HT1080 (cell line): ENCODE measurements at places on chromosomes 11 and 22. TPM values are rescaled to one million over a fixed set of nuclear protein-coding genes. Genes with fewer than 3 reads are reported as not detected.

The BTBD18 gene
- total RNA-seq, result not detected in 2 replicates

The FOLR1 gene
- 0.17 TPM in 1 of 2 replicates, not detected in the other for total RNA-seq

The LRRC55 gene
- not detected in 2 replicates for total RNA-seq

The IFTAP gene
- total RNA-seq, result 15.9 and 16.5 TPM in 2 replicates

The C22orf31 gene
- not detected in 2 replicates for total RNA-seq

The EMID1 gene
- total RNA-seq, result 0.60 TPM in 1 of 2 replicates, not detected in the other

The PARVG gene
- total RNA-seq, result 0.24 and 0.50 TPM in 2 replicates

The PHF21B gene
- total RNA-seq, result 1.8 and 3.9 TPM in 2 replicates

The TMA7B gene
- not detected in 2 replicates for total RNA-seq

The VPS51 gene
- 139 and 163 TPM in 2 replicates for total RNA-seq

The PIM3 gene
- total RNA-seq, result 56.8 and 58.1 TPM in 2 replicates

The RGL4 gene
- total RNA-seq, result not detected in 2 replicates

The RBMXL2 gene
- not detected in 2 replicates for total RNA-seq

The RAB3IL1 gene
- 3.1 and 4.8 TPM in 2 replicates for total RNA-seq

The FREY1 gene
- total RNA-seq, result 0.76 and 0.97 TPM in 2 replicates

The CECR2 gene
- 0.02 TPM in 1 of 2 replicates, not detected in the other for total RNA-seq

The ENDOD1 gene
- total RNA-seq, result 32.4 and 38.8 TPM in 2 replicates

The SLC5A1 gene
- not detected in 2 replicates for total RNA-seq

The ZP1 gene
- 1.7 and 1.9 TPM in 2 replicates for total RNA-seq

The SEPTIN3 gene
- not detected in 2 replicates for total RNA-seq

The SLC6A5 gene
- total RNA-seq, result not detected in 2 replicates

The HEPN1 gene
- 0.05 TPM in 1 of 2 replicates, not detected in the other for total RNA-seq

The POU2AF2 gene
- not detected in 2 replicates for total RNA-seq

The GUCY1A2 gene
- 0.27 and 0.84 TPM in 2 replicates for total RNA-seq

The OR52I2 gene
- not detected in 2 replicates for total RNA-seq

The SPECC1L gene
- total RNA-seq, result 27.4 and 28.5 TPM in 2 replicates

The LRRC32 gene
- 0.06 and 0.17 TPM in 2 replicates for total RNA-seq

The VWCE gene
- 0.17 and 0.23 TPM in 2 replicates for total RNA-seq

The FAT3 gene
- 0.20 and 0.27 TPM in 2 replicates for total RNA-seq

The SERPING1 gene
- total RNA-seq, result not detected in 2 replicates
